ENCODE measurements at places on chromosomes 12 and 14. TPM values are rescaled to one million over a fixed set of nuclear protein-coding genes. Genes with fewer than 3 reads are reported as not detected.

GRCh38 chr12:76252031-76252430 is 96.2 kb downstream of the BBS10 start:
- DNase-seq = no peak

DNA sequence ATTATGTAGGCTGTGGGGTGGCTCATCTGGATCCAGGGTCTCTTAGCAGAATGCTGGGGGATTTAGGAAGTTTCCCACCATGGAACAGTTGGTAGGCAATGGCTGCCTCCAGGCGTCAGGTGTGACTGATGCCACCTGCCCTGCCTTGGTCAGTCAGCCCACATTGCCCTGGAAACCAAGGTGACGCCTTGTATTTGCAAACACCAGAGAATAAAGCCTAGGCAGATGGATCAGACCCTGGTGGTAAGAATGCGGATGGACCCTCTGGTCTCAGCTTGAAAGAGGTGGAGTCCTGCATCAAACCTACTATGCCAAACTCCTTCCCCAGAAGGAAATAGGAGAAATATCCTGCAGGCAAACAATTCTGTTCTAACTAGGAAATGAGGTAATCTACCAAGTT is 38.2 kb downstream of the NCKAP5L start:
- DNase-seq = no peak

GRCh38 chr14:22403296-22403695 is 185.7 kb downstream of the DAD1 start:
- no peak for DNase-seq

- DNase-seq = no peak
Observed at GRCh38 chr14:102826161-102826560, 48.9 kb downstream of the TRAF3 start.

- no peak for DNase-seq
Observed at GRCh38 chr12:82652071-82652470, 34.6 kb upstream of the TMTC2 start.

- no peak for DNase-seq
Observed at GRCh38 chr12:89636776-89637160, 71.9 kb downstream of the ATP2B1 start.

The HRK gene
- total RNA-seq = 0.47 TPM
